ENCODE measurements at places on chromosomes 7 and 10.

DNA sequence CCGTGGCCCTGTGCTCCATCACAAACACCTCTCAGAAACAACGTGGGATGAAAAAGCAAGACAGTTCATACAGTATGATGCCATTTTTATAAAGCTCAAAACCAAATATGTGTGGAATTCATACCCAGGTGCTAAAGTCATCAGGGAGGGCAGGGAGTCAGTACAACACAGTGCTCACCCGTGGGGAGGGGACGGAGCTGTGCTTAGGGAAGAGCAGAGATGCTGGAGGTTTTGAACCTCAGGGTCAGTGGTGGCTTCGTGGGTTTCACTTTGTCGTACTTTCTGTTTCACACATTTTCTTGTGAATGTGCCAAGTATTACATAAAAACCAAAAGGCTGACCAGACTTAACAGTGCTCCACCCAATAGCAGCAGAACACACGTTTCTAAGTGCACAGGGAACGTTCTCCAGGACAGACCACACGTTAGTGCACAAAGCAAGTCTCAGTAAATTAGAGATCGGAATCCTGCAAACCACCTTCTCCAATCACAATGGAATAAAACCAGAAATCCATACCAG is 21.2 kb downstream of the ZMIZ2 start:
- DNase-seq, result peak; percentile 63

GRCh38 chr7:129110258-129110981 is 34.1 kb upstream of the TSPAN33 start:
- peak; percentile 66 for DNase-seq

DNA sequence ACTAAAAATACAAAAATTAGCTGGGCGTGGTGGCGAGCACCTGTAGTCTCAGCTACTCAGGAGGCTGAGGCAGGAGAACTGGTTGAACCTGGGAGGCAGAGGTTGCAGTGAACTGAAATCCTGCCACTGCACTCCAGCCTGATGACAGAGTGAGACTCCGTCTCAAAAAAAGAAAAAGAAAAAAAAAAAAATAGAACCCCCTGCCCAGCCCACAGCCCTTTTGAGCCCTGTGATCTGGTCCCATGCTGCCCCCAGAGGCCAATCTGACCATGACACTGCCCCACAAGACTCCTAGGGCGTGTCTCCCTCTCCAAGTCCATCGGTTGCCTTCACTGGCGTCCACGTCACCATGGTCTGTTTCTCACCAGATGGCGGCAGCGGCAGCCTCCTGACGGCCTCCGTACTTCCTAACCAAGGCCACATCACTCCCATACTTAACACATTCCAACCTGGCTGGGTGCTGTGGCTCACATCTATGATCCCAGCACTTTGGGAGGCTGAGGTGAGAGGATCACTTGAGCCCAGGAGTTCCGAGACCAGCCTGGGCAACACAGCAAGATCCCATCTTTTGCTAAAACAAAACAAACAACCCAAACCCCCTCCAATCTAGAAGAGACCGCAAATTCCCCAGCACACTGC is 18.0 kb downstream of the STX1A start:
- peak; percentile 68 for DNase-seq

DNA sequence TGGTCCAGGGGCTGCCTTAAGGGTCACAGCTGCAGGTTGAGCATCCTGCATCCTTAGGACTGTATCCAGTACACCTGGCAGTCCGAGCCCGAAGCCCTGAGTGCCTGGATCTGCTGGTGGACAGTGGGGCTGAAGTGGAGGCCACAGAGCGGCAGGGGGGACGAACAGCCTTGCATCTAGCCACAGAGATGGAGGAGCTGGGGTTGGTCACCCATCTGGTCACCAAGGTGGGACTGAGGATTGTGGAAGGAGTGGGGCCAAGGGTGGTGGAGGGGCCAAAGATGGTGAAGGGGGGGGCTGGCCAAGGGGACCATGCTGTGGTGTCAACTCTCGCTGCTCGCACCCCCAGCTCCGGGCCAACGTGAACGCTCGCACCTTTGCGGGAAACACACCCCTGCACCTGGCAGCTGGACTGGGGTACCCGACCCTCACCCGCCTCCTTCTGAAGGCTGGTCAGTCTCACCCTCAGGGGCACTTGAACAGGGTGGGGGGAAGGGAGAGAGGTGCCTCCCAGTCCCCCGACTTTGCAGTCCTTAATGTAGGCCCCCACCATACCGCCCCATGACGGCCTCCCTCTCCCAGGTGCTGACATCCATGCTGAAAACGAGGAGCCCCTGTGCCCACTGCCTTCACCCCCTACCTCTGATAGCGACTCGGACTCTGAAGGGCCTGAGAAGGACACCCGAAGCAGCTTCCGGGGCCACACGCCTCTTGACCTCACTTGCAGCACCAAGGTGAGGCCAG is 5.3 kb downstream of the NFKB2 start:
- DNase-seq, result no peak

DNA sequence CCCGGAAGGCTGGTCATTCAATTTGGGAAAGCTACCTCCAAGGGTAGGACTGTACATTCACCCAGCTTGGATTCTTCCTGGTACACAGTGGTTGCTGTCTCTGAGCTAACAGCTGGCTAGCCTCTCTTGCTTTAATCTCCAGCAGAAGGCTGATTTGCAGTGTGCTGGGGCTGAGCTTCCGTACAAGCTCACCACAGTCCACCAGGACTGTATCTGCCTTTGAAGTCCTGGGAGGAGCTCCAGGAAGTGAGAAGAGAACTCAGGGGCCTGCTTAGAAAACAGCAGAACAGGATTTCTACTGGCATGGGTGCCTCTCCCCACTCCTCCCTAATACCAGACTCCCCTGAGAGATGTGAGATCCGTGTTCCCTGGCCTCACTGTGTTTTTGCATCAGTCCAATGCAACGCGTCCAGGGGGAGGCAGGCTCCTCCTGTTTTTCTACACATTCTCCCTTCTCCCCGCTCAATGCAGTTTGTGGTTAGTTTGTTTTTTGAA is 6.6 kb downstream of the AFAP1L2 start:
- peak; percentile 39 for DNase-seq

- no peak for DNase-seq
Measured at GRCh38 chr10:55668326-55668922, 692.6 kb downstream of the ZWINT start.

DNA sequence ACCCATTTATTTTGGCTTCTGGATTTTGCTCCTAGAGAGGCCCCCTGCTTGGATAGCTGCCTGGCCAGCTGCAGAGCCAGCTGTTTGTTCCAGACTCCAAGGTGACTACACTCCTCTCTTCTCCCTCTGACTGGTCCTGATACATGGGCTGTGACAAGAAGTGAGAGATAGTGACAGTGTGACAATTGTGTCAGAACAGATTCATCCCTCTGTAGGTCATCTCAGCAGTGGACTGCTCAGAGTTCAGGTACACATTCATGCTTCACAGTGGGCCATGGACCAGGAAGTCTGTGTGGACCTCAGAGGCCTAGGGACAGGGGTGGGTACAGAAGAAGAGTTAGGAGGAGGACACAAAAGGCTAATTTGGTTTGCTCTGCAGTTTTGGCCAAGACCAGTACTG is 188.2 kb upstream of the MKLN1 start:
- DNase-seq, result no peak

GRCh38 chr7:1288390-1288995 is 55.8 kb downstream of the UNCX start:
- no peak for DNase-seq

DNA sequence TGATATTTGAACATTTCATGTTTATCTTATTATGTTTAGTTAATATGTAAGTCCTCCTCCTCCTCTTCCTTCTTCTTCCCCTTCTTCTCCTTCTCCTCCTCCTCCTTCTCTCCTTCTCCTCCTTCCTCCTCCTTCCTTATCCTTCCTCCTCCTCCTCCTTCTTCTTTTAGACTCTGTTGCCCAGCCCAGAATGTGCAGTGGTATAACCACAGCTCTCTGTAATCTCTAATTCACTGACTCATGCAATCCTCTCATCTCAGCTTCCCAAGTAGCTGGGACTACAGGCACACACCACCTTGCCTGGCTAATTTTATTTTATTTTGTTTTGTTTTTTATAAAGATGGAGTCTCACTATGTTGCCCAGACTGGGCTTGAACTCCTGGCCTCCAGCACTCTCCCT is 83.4 kb upstream of the ODAD2 start:
- no peak for DNase-seq

GRCh38 chr7:32163896-32164295 is 93.7 kb upstream of the PDE1C start:
- DNase-seq, result no peak
